ENCODE measurements at places on chromosomes 2 and 18.
A peak's percentile ranks its signal among the peaks of the same experiment; 100 is the strongest.

GRCh38 chr2:15127301-15127700 lies 433.8 kb downstream of the NBAS start:
- no peak for DNase-seq

DNA sequence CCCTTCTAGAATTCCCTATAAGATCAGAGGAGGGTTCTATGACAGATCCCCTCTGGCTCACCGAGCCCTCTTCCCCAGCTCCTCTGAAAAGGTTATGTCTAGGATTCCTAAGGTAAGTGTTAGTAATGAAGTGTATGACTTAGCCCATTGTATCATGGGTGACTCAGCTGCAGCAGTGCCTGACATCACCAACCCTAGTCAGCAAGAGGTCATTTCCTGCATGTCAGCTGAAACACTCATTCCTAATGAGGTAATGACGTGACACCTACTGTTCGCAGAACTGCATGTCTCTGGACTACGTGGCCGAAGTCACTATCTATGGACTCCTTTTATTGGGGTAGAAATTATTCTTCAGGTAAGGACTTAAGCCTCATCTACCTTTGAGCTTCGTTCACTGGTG lies 196.1 kb upstream of the MYT1L start:
- no peak for DNase-seq

DNA sequence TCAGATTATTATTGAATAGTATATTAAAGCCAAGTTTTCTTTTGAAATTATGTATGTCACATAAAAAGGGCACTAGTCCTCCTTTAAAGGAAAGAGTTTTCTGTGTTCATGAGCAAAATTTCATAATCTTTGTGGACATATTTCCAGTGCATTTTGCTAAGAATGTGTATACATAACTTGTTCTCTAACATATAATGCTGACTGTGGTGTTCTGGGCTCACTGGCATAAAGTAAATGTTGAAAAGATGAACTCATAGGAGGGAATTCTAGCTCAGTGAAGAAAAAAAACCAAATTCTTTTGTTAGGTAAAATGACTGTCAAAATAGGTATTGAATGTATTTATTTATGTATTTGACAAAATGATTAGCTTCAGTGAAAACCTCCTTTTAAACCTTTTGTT lies 6.2 kb downstream of the KCNJ13 start:
- DNase-seq, result no peak

- peak; percentile 94 for DNase-seq
Measured at GRCh38 chr2:74472086-74472944, at the start of gene MRPL53. Gene MRPL53 (minus strand): TSS chr2:74472680. CDS start chr2:74472660, 20 bp downstream.

- DNase-seq, result no peak
Measured at GRCh38 chr2:230410263-230410662, 5.7 kb upstream of the SP100 start.

- DNase-seq, result no peak
Measured at GRCh38 chr2:159817283-159817682, 19.3 kb upstream of the CD302 start.

DNA sequence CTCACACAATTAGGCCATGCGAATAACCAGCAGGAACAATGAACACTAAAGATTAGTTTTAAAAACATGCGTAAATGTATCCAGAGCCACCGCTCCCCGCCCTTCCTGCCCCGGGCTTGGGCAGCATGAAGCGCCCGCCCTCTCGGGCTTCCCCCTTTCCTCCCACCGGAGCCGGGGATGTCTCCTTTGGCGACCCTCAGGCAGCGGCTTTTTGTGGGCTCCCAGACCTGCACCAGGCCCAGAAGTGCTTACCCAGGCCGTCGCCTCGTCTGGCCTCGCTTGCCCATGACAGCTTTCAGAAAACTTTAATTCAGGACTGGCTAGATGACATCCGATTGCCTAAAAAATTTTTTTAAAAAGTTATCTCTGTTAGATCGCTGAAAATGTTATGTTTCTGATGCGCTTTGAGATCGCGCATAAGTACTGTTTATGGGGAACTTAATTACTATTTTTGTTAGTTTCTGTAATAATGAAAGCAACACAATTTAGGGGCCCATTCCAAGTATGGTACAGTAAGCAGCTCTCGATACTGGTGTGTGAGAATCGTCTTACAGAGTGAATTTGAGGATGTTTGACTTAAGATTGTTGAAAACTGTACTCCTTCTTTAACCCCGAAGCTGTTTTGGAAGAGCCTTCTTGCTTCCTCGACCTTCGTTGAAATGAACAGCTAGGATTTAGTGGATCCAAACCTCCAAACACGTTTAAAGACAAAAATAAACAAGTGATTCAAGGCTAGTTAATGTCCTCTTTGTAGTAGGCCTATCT lies 1.1 kb downstream of the MAP3K20 start:
- peak; percentile 61 for DNase-seq

DNA sequence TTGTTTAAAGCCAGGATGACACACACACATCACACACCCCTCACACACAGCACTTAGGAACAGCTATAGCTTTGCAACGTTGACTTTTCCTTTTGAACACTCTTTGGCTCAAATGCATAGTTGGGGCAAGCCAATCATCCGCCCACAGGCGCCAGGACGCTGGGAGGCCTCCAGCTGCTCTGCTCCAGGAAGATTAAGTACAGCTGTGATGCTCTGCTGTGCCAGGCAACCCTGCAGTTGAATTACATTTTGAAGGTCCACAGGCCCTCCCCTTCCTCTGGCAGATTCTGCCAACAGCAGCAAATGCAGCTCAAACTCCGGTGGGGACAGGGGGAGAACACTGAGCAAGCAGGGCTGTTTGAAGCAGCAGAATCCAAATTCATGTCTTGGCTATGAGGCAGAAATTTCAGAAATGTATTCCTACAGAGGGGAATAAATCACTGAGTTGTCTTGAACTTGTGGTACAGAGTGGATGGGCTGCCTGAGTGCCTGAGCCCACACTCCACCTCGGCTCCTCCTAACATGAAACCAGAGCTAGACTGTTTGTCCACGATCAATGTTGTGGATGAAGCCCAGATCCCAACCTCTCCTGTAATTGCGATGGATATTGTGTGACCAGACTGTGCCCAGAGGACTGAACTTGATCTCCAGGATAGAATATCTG lies 86.5 kb upstream of the PPP1CB start:
- DNase-seq, result peak; percentile 78

DNA sequence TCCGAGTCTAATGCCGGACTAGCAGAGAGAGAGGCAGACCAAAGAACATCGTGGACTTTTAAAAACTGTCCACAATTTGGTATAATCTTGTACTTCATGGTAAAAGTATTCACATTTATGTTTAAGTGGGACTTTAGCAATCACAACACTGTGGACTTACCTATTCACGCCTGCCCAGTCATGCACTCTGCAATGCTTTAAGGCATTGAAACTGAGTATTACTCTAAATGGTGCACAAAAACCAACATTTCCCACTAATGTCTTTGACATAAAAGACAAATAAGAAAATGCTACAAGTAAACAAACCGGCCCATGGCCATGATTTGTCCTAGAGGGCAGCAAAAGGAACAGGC lies 91.3 kb downstream of the ACVR1 start:
- no peak for DNase-seq

- DNase-seq, result no peak
Measured at GRCh38 chr2:176821350-176821749, 391.2 kb upstream of the HNRNPA3 start.

DNA sequence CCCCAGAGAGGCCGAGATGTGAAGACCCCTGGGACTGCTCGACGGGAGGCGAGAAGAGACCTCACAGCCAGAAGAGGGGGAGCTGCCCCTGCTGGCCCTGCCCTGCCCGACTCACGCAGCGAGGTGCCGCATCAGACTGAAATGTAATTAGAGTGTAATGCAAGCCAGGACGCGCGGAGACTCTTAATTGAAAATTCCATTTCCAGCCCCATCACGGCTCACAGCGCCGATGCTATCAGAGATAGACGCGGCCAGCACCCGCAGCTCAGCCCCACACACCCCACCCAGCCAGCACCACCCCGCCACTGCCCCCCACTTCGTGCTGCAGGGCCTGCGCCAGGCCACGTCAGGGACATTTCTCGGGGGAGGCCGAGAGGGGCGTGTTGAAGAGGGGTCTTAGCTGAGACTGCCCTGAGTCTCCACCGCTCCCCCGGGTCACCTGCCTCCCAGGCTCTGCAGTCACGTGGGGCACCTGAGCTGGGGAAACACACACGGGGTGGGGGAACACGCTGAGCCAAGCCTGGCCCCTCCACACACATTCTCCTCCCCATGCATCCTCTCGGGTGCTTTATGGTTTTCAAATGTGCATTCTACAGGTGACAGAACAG lies 78.1 kb downstream of the TEX51 start:
- DNase-seq, result no peak

DNA sequence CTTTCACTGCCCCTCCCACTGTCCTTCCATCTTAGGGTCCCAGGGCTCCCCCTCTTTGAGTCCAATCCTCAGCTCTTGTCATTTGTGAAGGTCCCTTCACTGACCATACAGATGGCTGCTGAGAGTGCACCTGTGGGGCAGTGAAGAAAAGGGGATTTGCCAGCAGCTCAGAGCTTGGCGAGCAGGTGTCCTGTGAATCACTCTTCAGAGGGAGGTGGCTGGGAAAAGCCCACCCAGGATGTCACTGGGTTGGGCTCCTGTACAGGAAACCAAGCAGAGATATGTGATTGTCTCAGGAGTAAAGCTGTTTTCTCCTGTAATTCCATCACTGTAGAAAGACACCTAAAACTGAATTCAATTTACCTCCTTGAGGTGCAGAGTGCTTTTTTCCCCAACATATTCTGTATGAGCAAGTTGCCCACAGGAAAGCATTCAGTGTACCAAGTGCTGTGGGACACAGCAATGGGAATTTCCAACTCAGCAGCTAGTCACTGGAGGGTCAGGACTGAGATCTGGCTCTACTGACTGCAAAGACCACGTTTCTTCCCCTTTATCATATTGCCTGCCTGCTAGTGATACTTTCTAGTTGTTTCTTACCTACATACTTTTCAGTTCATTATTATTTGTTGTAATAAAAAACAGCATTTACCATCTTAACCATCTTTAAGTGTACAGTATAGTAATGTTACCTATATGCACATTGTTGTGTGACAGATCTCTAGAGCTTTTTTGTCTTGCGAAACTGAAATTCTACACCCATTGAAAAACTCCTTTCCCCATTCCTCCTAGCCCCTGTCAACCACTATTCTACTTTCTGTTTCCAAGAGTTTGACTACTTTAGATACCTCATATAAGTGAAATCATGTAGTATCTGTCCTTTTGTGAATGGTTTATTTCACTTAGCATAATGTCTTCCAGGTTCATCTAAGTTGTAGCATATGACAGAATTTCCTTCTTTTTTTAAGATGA lies 239.1 kb downstream of the TSN start:
- DNase-seq, result no peak

DNA sequence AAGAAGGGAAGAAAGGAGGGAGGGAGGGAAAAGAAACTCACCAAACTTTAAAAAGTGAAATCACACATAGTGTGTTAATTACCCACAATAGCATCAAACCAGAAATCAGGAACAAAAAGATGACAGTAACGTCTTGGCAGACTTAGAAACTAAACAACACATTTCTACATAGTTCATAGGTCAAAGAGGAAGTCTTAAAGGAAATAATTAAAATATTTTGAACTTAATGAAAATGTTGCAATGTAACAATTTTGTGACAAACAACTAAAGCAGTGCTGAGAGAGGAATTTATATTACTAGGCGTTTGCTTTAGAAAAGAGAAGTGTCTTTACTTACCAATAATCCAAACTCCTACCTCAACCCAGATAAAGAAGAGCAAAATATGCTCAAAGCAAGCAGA lies 505.0 kb upstream of the ID2 start:
- DNase-seq, result no peak

GRCh38 chr2:240780023-240780700 lies 39.9 kb downstream of the KIF1A start:
- no peak for DNase-seq

Measured in EH (cell line).